Stimulated activated CD8-positive, alpha-beta memory T cell treated with anti-CD3 and anti-CD28 coated beads, Interleukin-4, amount 100 ng/mL, for 4 hours (primary cell): ENCODE measurements at places on chromosomes 3 and 15.

- DNase-seq = no peak
Observed at GRCh38 chr15:64685230-64685888, 90.0 kb downstream of the RBPMS2 start.

GRCh38 chr3:148026009-148026588 lies 616.9 kb downstream of the ZIC1 start:
- DNase-seq = no peak

- DNase-seq = no peak
Observed at GRCh38 chr3:4474683-4475490, 7.8 kb upstream of the SUMF1 start.

GRCh38 chr3:134721214-134721613 lies 70.4 kb upstream of the KY start:
- no peak for DNase-seq

GRCh38 chr3:49339581-49339940 lies 292 bp downstream of the USP4 start:
- no peak for DNase-seq

GRCh38 chr3:26535151-26535550 lies 87.4 kb upstream of the LRRC3B start:
- no peak for DNase-seq

DNA sequence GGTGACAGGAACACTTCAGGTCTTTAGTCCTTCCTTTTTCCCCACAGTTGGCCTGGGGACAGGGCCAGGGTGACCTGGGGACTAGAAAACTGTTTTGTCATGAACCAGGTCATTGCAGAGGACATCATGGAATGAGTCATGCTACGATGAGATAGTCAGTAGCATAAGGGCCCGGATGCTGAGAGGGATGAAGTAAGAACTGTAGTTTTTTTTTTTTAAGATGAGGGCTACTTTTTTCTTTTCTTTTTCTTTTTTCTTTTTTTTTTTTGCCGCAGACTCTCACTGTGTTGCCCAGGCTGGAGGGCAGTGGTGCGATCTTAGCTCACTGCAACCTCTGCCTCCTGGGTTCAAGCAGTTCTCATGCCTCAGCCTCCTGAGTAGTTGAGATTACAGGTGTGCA lies 8.0 kb downstream of the MAP2K5 start:
- DNase-seq = no peak

DNA sequence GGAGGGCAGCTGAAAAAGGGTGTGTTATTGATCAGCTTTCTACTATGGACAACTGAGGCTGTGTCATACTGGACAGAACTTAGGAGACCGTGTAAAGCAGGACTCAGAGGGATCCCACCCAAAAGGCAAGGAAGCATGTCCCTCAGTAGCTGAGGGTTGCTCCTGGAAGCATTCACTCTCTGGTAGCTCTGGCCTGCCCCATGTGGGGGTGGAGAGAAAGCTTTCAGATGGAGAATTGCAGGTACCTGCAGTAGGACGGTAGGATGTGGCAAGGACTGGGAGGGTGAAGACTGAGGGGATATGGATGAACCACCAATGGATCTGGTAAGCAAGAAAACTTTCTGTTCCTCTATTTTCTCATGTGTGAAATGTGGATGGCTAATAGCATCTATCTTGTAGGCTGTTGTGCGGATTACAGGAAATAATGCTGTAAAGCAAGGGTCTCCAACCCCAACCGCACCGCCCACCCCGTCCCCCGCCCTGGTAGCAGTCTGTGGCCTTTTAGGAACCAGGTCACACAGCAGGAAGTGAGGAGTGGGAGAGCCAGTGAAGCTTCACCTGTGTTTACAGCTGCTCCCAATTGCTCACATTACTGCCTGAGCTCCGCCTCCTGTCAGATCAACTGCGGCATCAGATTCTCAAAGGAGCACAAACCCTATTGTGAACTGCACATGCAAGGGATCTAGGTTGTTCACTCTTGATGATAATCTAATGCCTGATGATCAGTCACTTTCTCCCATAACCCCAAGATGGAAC lies 157.7 kb upstream of the PROK2 start:
- DNase-seq = no peak

DNA sequence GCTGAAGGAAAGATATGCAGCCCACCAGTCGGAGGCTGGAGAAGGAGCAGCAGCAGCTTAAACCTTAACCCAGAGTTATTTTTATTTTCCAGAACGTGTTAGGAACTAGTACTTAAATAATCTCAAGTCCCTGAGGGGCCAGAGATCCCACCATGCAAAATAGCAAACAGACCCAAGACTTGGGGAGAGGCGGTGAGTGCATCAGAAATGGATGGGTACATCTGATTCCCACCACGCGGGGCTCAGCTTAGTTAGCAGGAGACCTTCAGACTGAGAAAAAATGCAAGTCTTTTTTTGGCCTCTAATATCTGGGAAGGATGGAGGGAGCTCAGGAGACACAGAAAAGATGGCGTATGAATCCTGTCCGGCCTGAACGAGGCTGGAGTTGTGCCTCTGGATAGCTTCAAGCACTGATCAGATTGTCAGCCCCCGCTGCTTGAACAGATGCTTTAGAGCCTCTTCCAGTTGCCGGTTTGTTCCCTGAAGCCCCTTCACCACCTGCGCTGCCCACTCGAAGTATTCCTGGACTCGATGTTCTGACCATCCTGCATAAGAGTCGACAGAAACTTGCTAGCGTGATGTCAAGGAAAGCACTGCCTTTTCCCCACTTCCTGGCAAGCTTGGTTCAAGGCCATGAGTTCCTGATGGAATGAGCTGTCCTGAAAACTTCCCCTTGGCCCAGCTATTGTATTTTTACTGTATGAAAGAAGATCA lies 1.3 kb downstream of the HDDC3 start:
- no peak for DNase-seq

DNA sequence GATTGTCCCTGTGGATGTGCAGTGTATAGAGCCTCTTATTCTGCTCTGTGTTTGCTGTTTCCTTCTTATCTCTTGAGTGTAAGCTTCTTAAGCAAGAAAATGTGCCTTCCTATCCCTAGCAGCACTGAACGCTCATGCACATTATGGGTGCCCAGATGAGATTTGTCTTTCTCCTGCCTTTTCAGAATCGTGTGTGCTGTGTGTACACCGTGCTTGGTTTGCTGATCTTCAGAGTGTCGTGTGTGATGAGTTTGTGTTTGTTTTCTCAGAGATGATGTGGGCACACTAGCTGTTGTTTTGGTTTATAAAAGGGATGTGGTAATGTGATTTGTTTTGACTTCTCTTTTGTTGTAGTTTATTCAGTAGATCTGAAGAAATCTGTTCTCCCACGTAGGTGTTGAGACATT lies 19.7 kb downstream of the GPR171 start:
- DNase-seq = no peak

- DNase-seq = no peak
Observed at GRCh38 chr3:171850320-171850959, 7.3 kb downstream of the TMEM212 start.

- no peak for DNase-seq
Observed at GRCh38 chr3:123627673-123628670, 43.1 kb upstream of the HACD2 start.
